ENCODE measurements at places on chromosomes 5 and 9.

DNA sequence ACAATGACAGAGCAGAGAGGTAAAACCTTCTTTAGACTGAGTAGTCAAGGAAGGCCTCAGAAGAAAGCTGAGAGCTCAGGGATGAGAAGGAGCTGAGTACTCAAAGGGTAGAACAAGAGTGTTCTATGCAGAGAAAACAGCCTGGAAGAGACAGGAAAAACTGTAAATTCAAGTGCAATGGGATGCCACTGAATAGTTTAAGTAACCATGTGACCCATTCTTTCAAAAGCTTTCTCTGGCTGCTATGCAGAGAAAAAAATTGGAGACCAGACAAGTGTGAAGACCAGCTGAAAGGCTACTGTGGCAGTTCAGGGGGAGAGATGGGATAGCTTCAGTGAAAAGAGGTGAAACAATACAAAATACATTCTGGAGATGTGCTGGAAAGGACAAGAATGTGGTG is 61.3 kb upstream of the RNF38 start:
- DNase-seq, result no peak

DNA sequence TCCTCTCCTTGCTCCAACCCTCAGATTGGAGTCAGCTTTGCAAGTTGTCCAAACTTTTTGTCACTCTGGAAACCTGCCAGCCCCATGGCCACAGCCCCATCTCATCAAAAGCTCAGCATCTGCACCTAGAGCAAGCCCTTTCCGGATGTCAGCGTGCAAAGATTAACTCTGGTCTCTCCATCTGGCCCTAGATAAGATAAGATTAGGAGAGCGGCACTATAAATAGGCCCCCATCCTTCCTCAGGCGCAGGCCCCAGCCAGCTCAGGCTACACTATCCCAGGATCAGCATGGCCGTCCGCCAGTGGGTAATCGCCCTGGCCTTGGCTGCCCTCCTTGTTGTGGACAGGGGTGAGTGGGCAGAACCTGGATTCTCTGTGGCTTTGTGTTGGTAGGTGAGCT is at the start of gene SPINK4:
TSS of gene SPINK4 (plus strand) at position 247 of the 400 bp plus-strand sequence. CDS start at position 289, 42 bp downstream.
- no peak for DNase-seq

DNA sequence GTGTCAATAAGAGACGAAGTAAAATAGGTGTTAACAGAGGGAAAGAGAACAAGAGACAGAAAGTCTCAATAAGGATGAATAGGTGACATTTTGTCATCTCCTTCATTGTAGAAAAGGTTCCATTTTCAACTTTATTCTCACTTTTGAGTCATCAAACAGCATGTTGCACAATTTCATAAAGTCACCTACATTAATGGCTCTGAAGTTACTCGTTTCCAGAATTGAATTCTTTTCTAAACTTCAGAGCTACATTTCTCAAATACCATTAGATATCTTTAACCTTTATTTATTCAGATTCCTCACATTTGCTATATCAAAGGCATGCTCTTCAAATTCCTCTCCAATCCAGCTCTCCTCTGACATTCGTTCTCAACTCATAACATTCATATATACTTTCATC is 13.1 kb downstream of the ADAMTS6 start:
- no peak for DNase-seq

- peak; percentile 52 for DNase-seq
Observed at GRCh38 chr9:137255448-137256114, 454 bp downstream of the NELFB start.

- no peak for DNase-seq
Observed at GRCh38 chr9:1492156-1492555, 442.0 kb downstream of the DMRT2 start.

- no peak for DNase-seq
Observed at GRCh38 chr9:85215961-85216360, 525.8 kb downstream of the AGTPBP1 start.

DNA sequence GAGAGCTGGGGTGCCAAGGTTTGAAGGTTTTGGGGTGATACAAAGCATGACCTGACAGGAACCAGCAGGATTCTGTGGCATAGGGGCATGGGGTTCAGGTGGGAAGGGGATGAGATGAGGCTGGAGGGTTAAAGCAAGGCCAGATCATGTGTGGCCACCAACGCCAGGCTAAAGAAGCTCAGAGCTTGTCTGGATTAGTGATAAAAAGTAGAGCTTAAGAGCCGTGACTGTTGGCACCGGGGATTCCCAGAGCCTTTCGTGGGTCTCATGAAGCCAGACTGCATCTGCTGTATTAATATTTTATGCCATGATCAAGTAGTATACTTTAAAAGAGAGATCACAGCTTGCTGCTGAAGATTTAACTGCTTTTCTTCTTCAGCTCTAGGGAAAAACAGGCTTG is 8.5 kb upstream of the GSN start:
- no peak for DNase-seq

- DNase-seq, result no peak
Observed at GRCh38 chr5:94422812-94423211, 195.6 kb downstream of the KIAA0825 start.

DNA sequence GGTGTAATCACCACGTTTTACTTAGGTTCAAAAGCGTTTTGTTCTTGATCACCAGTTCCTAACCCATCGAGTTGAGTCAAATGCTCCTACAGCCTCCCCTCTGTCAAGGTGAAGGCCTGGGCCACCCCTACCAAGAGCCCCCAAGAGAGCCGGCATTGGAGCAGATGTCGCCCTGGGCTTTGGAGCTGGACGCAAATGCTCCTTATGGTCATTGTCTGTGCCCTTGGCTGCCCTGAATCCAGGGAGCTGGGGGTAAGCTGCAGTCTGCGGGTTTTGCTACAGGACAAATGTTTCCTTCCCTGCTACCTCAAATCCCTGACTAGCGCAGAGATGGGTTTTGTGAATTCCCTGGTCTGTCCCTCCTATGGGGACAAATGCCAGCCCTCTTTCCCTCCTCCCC is 4.9 kb downstream of the RNF183 start:
- no peak for DNase-seq

- no peak for DNase-seq
Observed at GRCh38 chr5:109900911-109901627, 211.3 kb downstream of the MAN2A1 start.

DNA sequence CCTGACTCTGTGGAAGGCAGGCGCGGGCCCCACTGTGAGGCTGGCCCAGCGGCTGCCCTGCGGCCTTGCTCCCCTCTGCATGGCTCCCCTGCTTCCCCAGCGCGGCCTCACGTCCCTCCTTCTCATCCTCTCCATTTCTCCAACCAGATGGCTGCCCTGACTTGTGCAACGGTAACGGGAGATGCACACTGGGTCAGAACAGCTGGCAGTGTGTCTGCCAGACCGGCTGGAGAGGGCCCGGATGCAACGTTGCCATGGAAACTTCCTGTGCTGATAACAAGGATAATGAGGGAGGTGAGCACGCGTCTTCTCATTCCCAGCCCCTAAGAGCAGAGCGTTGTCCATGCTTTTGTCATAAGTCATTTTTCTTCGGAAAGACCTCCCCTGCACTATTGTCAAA is 129.0 kb upstream of the WWC1 start:
- DNase-seq, result no peak

DNA sequence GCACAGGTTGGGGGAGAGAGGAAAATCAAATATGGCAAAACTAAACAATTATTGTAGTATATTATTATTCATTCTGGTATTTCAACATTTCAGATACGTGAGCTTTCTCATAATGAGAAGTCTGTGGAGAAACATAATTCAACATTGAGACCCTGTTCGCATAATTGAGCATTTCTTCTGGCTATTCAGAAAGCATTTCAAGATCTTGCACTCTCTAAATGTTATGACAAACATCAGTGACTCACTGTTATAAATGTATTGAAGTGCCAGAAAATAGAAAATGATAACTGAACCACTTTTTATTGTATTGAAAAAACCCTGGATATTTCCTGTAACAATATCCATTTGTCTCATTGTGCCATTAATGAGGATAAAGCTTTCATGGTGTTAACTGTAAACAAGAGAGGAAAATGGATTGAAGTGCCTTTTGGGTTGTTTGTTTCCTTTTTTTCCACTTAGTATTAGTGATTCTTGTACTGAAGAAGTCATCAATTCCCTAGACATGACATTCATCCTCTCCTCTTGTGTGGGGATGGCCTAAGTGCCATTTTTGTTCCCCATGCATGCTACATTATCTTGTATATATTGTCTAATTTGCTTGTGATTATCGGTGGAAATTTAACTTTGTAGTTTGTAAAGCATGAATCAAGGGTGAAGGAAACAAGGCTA is 124.6 kb downstream of the CAMK4 start:
- no peak for DNase-seq

DNA sequence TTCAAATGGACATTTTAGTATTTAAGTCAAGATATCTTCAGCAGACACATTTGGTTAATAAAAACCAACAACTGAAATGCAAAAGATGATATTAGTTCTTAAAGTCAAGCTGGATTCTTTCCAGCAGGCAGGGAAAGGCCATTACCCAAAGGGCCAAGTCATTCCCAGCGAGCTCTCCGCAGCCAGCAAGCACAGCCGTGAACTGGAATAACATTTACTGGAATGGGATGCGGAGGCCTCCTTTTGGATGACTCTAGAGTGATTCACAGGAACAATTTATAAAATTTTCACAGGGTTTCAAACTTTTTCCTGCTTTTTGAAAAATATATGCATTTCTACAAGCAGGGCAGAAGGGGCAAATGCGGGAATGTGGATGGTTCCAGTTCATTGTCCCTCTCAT is 76.6 kb upstream of the DAB2 start:
- DNase-seq, result peak; percentile 42

DNA sequence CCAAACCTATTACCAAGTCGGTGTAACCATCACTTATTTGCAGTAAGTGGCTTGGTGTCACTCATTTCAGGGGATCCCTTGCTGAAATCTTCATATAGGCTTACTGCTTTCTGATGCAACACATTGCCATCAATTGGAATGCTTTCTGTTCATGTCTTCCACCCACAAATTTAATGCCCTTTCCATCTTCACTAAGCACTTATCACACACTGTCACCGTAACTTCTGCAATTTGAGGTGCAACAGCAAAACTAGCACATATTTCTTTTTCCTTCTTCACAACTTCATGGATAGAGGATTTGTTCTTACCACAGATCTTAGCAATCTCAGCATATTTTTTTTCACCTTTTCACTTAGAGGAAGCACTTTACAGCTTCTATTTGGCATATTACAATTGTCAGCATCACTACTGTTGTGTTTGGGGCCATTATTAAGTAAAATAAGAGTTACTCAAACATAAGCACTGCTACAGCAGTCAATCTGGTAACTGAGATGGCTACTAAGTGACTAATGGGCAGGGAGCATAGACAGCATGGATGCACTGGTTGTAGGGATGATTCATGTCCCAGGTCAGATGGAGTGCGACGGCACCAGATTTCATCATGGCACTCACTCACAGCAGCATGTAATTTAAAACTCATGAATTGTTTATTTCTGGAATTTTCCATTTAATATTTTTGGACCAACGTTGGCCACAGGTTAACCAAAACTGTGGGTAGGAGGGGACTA is 70.1 kb downstream of the PIP5K1B start:
- DNase-seq, result no peak

DNA sequence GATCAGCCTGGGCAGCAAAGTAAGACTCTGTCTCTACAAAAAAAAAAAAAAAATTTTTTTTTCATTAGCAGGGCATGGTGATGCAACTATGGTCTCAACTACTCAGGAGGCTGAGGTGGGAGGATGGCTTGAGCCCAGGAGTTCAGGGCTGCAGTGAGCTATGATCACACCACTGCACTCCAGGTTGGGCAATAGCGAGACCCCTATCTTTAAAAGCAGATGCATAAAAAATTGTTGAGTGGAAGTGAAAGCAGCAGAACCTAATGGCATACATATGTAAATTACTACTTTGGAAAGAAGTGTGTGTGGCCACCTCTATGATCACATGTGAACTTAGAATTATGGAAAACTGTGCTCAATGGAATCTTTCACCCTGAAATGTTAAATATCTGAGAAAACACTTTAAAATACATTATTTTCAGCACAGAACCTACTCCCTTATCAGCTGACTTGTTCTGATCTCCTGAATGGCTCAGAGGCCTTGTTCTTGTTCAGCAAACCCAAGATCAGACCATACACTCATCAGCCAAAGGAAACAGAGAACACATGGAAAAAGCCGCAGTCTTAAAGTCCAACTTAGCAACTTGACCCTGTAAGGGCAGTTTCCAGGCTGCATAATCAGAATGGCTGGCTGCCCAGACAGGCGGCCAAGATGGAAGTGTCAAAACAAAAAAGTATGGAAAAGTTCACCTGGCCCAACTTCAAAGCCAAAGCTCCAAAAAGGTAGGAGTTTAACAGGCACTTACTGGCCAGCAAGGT is 56.5 kb downstream of the SIL1 start:
- no peak for DNase-seq

GRCh38 chr5:154202379-154203260 is 12.1 kb downstream of the GALNT10 start:
- no peak for DNase-seq

DNA sequence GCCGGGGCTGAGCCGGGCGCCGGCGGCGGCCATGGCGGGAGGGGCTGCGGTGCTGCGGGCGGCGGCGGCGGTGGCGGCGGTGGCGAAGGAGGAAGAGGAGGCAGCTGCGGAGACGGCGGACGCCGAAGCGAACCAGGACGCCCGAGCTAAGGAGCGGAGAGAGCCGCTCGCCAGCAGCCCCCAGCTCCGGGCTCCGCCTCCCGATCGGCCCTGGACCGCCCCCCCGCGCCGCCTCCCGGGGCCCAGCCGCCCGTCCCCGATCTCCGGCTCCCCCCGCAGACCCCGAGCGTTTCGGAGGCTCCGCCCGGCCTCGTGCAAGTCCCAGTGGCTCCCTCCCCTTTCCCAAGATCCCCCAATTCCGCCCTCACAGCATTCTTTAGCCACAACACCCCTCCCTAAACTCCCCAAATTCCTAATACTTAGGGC is at the start of gene ASTN2:
TSS of gene ASTN2 (minus strand) at position 152 of the 426 bp plus-strand sequence. CDS start at position 33, 119 bp downstream.
- DNase-seq, result no peak

DNA sequence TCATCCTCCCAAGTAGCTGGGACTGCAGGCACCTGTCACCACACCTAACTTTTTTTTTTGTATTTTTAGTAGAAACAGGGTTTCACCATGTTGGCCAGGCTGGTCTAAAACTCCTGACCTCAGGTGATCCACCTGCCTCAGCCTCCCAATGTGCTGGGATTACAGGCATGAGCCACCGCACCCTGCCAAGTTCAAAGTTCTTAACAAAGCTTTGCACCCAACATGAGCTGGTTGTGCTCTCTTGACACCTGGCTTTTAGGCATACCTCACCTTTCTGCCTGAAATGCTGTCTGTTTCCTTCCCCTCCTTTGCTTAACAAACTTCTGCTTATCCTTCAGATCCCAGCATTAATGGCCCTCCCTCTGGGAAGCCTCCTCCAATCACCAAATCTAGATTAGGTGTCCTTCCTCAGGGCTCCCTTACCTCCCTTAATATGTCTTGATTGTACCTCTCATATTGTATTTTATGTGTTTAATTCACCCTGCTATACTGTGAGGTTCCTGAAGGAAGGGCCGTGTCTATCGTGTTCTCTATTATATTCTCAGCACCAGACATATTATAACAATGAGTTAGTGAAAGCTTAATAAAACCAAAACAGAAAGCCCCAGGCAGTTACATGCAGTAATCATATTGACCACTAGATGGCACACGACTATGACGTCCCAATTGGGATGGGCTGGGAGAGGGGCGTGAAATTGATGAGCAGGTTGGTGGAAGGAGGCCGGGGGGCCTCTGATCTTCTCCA is 62.9 kb upstream of the PPARGC1B start:
- DNase-seq, result no peak

- no peak for DNase-seq
Observed at GRCh38 chr5:146365618-146366017, 27.0 kb downstream of the POU4F3 start.

GRCh38 chr5:59291941-59292340 is 601.6 kb downstream of the PDE4D start:
- DNase-seq, result no peak

- no peak for DNase-seq
Observed at GRCh38 chr9:84775056-84775643, 105.6 kb downstream of the NTRK2 start.

GRCh38 chr9:114592356-114592755 is 4.8 kb downstream of the ATP6V1G1 start:
- DNase-seq, result no peak
